ENCODE measurements at places on chromosomes 3 and 15.

DNA sequence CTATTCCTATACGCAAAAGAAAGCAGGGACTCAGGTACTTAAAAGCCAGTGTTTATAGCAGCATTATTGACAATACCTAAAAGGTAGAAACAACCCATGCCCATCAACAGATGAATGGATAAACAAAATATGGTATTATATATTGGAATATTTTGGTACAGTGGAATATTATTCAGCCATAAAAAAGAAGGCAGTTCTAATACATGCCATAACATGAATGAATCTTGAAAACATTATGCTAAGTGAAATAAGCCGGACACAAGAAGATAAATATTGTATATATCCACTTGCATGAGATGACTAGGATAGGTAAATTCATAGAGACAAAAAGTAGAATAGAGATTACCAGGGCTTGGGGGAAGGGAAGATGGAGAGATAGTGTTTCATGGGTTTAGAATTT lies 9.2 kb downstream of the FNDC3B start:
- no peak for DNase-seq

DNA sequence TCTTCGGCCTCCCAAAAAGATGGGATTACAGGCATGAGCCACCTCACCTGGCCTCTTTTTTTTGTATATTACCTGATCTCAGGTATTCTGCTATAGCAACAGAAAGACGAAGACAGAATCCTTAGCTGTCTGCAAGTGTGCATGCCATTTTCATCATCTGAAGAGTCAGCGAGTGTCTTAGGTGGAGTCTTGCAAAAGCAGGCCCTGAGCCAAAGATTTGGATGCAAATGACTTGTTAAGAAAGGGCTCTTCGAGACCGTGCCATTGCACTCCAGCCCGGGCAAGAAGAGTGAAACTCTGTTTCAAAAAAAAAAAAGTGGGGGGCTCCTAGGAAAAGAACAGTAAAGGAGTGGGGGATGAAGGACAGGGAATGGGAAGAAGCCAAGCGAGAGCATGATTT lies 10.2 kb upstream of the TRIM69 start:
- no peak for DNase-seq

DNA sequence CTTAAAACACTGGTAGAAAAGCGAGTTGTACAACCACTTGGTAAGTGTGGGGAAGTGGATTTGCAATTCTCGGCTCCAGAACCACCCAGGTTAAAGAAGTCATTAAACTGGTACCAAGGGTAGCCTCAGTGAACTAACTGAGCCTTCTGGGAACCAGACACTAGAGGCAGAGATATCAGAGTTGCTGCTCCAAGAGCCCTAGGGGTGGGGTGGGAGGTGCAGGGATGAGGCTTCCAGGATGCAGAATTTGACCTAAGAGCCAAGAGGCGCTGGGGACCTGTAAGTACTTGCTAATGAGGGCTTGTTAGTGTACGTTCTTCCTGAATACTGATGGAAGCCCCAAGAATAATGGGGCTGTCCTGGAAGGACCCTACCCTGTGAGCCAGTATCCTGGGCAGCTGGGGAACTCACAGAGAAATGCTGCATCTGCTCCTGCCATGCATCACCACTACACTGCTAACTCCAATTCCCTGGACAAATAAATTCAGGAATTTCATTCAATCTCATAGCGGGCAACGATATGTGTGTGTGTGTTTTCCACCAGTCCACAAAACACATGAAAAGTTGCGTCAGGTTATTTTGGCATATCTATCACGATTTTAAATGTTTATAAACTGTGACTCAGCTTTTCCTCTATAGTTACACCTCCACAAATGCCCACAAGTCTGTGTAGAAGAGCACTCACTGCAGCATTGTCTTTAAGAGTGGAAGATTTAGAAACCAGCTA lies 23.8 kb downstream of the STIMATE start:
- DNase-seq: no peak

- DNase-seq: no peak
Observed at GRCh38 chr3:178671791-178672190, 135.6 kb downstream of the KCNMB2 start.

DNA sequence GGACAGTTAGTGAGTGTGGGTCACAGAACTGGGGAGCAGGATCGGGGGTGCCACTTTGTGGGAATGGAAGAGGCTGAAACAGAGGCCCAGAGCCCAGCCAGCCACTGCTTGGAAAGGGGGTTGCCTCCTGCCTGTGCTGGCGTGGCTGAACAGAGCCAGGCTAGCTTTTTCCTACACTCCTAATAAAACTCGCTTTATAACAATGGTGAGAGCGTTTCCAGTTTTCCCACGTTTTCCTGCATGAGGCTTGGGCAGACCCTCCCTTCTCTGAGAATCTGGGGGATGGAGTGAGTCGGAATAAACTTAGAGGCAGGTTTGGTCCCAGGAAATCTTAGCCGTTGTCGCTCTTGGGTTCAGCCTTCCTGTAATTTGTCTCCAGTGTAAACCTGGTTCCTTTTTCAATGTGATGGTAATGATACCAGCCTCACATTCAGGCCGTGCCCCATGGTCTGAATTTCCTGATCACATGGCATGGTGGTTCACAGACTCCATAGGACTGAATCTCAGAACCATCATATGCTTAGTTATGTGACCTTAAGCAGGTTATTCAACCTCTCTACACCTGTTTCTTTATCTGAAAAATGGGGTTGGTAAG lies 6.5 kb upstream of the FGD5 start:
- no peak for DNase-seq

DNA sequence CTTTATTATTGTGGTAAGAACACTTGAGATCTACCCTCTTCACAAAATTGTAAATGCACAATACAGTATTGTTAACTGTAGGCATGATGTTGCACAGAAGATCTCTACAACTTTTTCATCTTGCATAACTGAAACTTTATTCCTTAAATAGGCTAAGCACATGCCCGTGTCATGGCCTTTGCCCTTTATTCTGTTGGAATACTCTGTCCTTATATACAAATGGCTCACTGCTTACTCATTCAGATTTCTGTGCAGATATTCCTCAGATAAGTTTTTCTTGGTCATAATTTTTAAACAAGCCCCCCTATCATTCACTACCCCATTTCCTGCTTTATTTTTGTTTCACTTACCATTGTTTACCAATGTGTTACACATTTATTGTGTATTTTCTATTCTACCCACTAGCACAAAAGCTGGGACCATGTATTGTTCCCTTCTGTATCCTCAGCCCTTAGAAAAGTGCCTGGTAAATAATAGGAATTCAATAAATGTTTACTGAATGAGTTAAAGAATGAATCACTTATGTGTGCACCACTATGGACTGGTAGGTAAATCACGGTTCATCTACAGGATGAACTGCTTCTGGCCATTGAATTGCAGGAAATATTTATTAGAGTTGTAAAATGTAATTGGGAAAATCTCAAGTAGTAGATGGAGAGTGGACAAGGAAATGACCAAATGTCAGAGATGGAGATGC lies 151.0 kb downstream of the CPNE4 start:
- DNase-seq: no peak

DNA sequence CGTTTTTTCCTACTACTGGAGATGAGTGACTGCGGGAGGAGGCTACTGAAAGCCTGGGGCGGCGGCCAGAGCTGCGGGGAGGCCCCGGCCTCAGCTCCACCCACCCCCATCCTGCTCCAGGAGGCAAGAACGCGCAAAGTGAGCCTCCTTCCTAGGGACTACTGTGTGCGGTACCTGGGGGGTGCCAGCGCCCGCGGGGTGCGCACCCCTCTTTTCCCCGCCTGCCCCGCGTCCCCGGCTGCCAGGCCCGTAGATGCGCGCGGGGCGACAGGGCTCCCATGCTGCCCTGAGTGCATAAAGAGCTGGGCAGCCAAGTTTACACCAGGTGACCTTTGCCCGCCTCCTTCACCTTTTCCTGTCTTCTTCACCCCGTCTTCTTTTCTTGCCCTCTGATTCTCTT lies 2.5 kb upstream of the USF3 start:
- DNase-seq: no peak

DNA sequence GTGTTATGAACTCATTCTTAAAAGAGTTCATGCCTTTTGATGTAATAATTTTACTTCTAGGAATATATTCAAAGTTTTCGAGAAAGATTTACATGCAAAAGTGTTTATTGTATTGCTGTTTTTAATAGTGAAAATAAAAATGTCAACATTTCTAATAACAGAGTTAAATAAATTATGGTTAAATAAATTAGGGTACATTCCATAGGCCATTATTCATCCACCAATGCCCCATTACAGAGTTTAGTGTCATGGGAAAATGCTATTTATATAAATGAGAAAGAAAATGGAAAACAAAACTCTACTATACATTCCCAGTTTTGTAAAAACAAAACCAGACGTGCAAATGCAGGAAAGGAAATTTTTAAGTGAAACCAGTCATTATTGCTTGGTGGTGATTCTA lies 538.1 kb upstream of the TBL1XR1 start:
- no peak for DNase-seq

GRCh38 chr3:8413337-8413926 lies 88.2 kb upstream of the LMCD1 start:
- no peak for DNase-seq

DNA sequence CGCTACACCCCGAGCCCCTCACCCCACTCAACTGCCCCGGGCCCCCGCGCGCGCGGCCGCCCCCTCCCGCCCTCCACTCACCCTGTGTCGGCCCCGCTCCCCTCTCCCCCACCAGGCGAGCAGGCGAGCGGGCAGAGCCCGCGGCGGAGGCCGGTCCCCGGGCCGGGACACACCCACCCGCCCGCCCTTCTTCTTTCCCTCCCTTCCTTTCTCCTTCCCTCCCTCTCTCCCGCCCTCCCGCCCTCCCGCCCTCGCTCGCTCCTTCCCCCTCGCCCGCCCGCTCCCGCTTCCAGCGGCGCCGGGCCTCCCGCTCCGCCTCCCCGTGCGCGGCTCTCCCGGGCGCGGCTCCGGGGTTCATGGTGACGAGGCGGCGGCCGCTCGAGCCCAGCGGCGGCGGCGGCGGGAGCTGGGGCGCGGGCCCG lies at the start of gene CTDSPL:
Gene CTDSPL, plus strand, starts transcription at position 261 of the 422 bp plus-strand sequence. CDS start 320 bp downstream, outside the sequence.
- no peak for DNase-seq

GRCh38 chr3:172522871-172523818 lies at the start of gene TNFSF10:
TNFSF10 (minus strand) TSS chr3:172523430; CDS start chr3:172523384, 46 bp downstream.
- peak; percentile 22 for DNase-seq

DNA sequence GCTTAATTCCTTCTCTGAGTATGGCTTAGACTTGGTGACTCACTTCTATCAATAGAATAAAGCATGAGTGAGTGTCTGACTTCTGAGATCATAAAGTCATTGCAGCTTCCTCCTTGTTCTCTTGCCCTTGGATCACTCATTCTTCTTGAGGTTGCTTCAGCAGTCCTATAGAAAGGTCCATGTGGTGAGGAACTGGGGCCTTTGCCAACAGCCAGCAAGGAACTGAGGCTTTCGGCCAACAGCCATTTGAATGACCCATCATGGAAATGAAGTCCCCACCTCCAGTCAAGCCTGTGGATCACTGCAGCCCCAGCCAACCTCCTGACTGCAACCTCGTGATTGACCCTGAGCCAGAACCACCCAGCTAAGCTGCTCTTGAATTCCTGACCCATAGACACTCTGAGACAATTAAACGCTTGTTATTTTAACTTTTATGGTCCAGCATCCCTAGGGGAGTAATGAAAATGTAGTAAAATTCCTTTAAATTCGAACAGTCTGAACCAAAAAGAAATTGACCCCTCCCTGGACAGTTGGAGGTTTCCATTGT lies 84.5 kb downstream of the WDR76 start:
- no peak for DNase-seq

GRCh38 chr3:124659175-124659574 lies 71.1 kb upstream of the UMPS start:
- no peak for DNase-seq

- DNase-seq: no peak
Observed at GRCh38 chr3:109563149-109563548, 225.8 kb upstream of the DPPA4 start.

- DNase-seq: no peak
Observed at GRCh38 chr3:36596419-36596818, 167.9 kb downstream of the DCLK3 start.

- DNase-seq: no peak
Observed at GRCh38 chr15:48540756-48541155, 104.8 kb downstream of the FBN1 start.

- DNase-seq: no peak
Observed at GRCh38 chr15:82103468-82103867, 57.6 kb upstream of the MEX3B start.

DNA sequence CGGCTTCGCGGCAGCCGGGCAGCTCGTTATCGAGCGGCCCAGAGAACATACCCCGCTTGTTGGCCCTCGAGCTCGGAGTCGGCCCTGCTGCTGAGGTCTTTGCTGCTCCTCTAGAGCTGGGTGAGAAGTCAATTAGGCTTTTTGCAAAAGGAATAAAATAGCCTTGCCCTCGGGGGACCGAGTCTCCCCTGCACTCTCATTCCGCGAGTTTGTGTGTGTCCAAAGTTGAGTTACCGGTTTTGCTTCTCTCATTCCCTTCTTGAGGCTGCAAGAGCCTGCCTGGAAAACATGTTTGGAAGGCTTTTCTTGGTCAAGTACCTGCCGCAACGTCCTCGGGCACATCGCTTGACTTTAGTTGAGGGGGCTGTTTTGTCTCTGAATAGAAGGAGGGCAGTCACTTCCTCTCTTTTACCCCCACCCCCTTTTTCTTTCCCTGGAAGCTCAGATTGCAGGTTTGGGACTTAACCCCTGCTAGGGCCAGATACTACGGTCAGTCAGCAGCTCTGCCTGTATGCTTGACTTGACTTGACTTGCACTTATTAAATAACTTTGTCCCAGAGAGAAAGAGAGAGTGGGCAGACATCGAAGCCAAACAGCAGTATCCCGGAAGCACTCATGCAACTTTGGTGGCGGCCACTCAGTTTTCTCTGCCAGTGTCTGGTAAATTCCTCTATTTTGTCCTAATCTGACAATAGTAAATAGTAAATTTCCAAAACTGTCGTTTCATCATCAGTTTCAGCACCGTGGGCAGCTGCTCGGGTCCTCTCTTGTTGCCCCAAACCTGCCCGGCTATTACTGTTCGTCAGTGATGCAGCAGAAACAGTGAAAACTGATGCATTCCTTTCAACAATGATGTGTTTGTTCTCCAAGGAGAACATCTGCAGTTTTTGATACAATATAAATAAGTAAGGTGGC lies 609 bp downstream of the RNF13 start:
- no peak for DNase-seq

DNA sequence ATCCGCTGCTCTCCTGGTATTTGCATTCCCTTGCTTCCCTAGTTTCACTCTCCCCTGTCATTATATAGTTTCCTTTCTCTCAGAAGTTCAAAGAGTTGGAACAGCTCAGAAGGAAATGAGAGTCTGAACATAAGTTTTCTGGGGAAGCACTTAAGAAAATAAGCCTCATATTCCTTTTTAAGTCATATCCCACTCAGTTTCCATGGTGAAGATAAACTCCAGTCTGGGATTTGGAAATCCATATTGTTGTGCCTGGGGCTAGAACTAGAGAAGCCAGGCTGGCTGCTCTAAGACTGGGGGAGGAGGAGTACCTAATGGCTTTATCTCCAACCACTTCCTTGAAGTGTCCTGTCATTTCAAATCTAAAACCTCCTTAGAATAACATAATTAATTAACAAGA lies 134.2 kb upstream of the ALCAM start:
- DNase-seq: no peak

Data from stimulated activated CD4-positive, alpha-beta T cell treated with anti-CD3 and anti-CD28 coated beads, Interleukin-15, amount 100 ng/mL, for 1 hour (primary cell).